SJSA1 (cell line): ENCODE measurements at places on chromosomes 6 and 20. TPM values are rescaled to one million over a fixed set of nuclear protein-coding genes. Genes with fewer than 3 reads are reported as not detected.

DNA sequence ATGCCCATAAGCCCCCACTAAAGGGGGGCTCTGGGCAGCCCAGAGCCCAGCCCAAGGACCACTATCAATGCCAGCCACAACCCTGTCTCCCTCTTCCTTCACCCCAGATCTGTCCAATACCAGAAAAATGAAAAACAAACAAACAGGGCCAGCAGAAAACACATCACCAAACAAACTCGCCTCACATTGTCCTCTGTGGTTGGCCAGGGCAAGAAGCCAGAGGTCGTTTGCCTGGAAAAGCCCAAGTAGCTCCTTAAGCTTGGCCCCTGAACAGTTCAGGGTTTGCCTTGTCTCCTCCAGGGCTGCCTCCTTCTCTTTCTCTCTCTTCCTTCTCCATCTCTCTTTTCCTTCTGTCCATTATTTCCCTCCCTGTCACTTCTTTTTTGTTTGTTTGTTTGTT is 10.1 kb upstream of the SCUBE3 start:
- DNase-seq: peak; percentile 66

- no peak for DNase-seq
These were observed 256.0 kb upstream of the TCF21 start for GRCh38 chr6:133632906-133633305.

DNA sequence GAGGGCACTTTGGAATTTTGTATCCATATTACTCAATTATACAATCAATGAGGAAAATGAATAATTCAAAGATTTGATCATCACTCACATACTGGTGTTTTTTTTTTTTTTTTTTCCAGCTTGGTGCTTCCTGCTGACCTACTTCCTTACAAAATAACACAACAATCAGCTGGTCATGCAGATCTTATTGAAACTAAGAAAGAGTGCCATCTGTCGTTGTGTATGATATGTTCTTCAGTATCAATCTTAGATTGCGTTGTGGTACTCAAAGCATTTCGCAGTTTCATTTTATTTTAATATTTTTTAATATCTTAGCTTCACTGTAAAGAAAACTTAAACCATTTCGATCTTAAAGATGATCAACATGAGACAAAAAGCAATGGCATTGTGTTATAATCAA is 155.6 kb downstream of the OGFRL1 start:
- no peak for DNase-seq

SNX3 gene
- 254 and 263 TPM in 2 replicates for total RNA-seq

BPIFA1 gene
- total RNA-seq: not detected in 2 replicates

- DNase-seq: no peak
These were observed 382.6 kb downstream of the SMOC2 start for GRCh38 chr6:168823397-168824212.

GRCh38 chr6:57147401-57147800 is 24.7 kb upstream of the BAG2 start:
- DNase-seq: peak; percentile 48

GCNT2 gene
- total RNA-seq: 27.3 and 38.0 TPM in 2 replicates

- no peak for DNase-seq
These were observed 43.2 kb upstream of the BMP5 start for GRCh38 chr6:55918639-55919038.

DNA sequence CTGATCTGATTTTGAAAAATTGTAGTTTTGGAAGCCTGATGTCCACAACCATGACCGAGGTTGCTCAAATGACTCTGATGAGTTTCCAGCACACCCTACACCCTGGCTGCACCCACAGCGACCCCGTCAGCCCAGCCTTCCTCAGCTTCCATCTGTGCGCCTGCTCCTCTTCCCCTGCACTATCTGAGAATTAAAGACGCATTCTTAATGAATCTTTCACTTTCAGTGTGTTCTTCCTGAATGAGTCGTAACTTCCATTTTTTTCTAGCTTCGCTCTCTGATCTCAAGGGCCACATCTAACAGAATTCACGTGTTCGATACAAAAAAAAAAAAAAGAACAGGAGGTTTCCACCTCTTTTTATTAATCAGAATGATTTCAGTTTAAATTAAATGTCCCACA is 21.3 kb upstream of the RREB1 start:
- DNase-seq: no peak

DNA sequence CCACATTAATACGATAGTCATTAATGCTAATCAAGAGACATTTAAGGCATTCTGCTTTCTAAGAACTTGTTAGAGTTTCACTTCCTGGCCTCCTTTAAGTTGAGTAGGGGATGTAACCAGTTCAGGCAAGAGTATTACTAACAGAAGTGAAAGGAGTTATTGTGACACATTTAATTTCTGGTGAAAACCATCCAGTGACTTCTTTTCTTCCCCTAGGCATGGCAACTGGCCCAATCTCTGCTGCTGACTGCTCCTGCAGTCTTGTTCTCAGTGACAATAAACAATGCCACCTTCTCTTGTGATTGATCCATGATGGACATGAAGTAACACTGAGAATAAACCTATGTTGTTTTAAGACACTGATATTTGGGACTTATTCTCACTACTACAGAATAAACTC is 130.9 kb upstream of the DEFB112 start:
- DNase-seq: no peak

GRCh38 chr6:4943716-4944115 is 60.1 kb downstream of the RPP40 start:
- DNase-seq: no peak

CENPQ gene
- 22.2 and 22.3 TPM in 2 replicates for total RNA-seq

DNA sequence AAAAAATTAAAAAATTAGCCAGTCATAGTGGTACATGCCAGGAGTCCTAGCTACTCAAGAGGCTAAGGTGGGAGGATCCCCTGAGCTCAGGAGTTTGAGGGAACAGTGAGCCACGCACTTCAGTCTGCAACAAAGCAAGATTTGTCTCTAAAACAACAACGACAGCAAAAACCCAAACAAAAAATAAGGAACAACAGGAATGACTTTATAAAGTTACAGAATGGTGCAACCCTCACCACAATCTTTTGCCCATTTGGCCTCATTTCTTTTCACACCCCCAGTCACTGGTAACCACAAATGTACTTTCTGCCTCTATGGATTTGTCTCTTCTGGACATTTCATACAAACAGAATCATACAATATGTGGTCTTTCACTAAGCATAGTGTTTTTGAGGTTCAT is 16.7 kb upstream of the ZFAND3 start:
- no peak for DNase-seq

- no peak for DNase-seq
These were observed 3.5 kb downstream of the KIF25 start for GRCh38 chr6:168001029-168001332.

DNA sequence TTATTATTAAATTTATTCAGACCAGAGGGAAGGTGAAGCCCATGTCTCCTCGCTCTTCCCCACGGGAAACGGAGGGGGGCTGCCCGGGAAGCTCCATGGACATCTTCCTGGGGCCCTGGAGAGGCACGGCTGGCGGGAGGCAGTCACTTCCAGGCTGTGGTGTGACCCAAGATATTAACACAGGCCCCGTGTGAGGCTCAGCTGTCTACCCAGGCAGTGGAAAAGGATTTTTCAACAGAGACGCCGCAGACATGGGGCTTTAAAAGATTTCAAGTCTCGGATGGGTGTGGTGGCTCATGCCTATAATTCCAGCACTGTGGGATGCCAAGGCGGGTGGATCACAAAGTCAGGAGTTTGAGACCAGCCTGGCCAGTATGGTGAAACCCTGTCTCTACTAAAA is 117.9 kb downstream of the ERMARD start:
- DNase-seq: no peak

RBM24 gene
- total RNA-seq: 30.3 and 43.7 TPM in 2 replicates

- no peak for DNase-seq
These were observed 18.5 kb upstream of the RSPO4 start for GRCh38 chr20:1020614-1021013.

DNA sequence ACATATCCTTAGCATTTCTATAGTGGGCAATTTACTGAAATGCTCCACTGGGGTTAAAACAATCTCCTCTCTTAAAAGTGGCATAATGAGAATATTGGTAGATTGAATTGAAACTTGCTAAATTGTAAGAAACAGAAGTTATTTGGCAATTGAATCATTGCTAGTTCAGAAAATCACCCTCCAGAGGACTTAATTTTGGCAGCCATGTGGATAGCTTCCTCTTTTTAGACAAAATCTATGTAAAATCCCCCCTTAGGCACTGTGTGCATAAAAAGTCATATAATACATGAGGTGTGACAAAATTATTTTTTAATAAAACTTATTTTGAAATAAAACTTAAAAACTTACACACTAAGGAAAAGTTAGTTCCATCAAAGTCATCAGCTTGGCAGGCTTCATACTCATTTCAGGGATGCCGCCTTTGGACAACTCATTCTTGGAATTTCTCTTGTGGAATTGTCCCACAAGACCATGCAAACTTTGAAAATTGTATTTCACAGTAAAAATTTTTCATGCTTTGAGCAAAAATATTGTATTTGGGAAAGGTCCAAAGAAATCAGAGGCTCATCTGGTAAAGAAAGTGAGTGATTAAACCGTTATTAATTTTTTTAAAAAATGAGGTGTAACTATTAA is 473.0 kb downstream of the BCKDHB start:
- no peak for DNase-seq

TRAPPC3L gene
- 0.06 TPM in 1 of 2 replicates, not detected in the other for total RNA-seq

- DNase-seq: no peak
These were observed 65.9 kb upstream of the SMLR1 start for GRCh38 chr6:130761286-130761685.

DNA sequence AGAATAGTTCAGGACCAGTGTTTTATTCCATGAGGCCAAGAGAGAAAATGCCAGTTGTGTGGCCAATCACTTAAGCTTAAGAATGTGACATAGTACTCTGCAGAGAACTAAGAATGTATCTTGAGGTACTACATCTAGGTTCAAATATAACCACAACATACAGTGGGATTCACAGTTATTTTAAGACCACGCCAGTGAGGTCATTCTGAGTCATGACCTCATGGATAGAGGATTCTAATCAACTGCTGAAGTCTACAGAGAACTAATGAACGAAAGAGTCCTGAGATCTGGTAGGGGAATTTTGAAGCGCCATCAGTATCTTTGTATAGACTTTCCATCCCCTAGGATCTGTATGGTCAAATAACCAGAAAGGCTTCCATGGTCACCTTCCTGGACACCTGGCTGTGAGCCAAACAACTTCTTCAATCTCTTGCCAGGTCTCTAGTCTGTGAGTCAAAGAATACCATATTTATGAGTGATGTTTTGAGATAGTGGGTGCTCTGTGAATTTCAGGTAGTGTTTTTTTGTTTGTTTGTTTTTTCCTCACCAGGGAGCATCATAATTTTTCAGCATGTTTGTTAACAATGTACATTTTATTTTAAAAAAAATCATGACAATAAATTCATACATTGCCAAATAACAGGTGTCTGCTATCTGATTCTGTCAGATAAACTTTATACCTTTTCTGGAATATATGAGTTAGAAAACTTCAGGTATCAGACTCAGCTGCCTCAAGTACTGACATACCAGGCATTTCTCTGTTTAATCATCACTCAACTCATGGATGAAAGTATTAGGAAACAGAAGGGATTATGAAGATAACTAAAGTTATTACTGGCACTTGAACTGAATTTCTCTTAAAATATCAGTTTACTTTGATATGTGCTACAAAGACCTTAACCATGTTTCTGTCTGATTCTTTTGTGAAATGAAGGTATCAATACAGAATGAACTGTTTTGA is 217.9 kb downstream of the PLCB4 start:
- DNase-seq: no peak

DNA sequence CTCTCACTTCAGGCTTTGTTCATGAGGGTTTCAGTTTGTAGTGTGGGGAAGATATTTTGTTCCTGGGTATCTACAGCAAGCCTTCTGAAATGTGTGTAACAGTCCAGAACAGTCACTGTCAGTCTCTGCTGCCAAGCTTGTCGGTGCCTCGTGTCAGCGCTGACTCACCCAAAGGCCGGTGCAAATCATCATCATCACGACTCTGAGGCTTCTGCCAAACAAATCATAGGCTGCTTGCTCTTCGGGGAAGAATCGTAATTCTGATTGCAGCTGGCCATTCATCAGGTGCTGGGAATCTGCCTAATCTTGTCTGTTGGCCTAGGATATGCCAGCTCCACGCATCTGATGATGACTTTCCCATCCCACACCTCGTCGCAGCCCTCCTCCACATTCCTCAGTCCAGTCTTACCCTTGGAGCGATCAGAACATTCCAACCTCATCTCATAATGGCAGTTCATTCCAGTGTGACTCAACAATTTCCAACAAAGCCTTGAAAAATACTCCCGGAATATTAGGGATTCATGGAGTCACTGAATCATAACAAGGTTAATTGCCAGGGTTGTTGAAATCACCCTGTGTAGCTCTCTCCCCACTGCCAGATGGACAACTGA is 40.9 kb downstream of the ALDH8A1 start:
- peak; percentile 89 for DNase-seq
